ENCODE measurements at places on chromosomes 7 and 10.

- no peak for DNase-seq
Observed at GRCh38 chr10:128318366-128318765, 192.1 kb upstream of the MKI67 start.

GRCh38 chr10:87626422-87626892, 33.2 kb upstream of the PAPSS2 start:
- DNase-seq: no peak

DNA sequence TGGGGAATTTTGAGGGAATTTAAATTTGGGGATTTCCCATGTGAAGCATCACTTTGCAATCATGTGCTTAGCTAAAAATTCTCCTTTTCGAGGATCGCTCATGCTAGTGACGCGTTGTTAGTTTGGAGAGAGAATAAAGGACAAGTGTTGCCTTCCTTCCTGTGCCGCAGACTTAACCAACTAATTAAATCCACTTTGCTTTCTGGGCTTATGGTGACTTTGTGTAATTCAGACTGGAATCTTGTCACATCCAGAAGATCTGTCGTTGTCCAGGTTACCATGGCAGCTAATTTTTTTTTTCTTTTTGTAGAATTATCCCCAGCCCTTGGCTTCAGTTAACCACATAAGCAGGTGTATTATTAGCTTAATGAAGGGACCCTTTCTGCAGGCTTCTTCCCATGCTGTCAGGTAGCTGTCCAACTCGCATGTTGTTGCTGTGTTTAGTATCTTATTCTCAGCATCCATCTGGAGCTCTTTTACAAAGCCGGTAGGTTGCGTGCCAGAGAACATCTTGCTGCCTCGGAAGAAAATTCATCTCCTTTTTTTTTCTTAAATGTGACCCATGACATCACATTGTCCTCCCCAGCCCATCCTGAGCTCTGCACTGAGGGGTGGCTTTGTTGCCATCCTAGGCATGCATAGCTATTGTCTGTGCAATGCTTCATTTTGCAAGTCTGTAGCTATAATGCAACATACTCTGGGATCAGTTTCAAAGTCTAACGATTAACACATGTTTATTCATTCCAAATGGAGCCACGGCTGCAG, 47.2 kb upstream of the NRP1 start:
- DNase-seq: no peak

DNA sequence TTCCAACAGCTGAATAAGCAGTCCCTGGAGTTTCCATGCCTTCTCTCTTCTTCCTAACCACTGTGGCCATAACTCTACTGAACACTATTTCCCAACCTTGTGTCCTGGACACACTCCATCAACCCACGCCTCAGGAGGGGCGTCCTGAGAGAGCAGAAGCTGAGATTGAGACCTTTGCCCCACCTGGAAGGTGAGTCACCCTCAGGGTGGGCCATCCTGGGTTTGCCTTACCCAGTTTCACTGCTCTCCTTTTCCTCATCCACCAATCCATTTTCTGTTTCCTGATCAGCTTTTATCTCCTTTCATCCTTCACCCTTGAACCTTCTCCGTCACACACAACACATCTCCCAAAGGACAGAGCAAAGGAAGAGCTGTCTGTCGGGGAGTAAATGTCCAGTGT, 91.4 kb downstream of the TMEM130 start:
- no peak for DNase-seq

DNA sequence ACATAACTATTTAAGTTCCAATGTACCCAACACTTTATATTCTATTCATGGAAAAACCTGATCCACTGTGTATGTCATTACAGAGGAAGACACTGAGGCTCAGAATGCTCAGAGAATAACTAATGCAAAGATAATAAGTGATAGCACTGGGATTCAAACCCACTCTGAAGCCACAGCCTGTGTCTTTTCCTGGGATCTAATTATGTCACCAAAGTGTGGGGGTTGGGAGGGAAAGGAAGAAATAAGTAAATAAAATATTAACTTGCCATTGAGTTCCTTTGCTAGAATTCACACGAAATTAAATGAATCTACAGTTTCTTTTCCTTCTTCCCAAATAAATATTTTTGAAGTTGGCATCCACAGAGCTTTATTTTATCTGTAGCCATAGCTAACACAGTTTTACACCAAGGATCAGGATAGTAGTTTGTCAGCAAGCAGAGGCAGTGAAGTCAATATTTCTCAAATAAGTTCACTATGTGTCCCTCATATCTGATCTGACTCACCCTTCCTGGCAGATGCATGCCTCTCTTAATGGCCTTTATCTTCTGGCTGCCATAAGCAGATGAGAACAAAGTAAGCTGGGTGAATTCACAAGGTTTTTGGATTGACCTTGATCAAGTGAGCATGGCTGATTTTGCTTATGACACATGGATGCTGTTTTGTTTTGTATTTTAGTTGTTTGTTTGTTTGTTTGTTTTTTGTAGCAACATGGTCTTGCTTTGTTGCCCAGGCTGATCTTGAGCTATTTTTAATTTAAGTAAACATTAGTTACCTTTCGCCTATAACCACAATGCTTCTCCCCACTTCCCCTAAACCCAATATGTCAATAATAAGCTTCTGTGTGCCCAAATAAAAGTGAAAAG, 6.3 kb downstream of the RAPGEF5 start:
- no peak for DNase-seq

DNA sequence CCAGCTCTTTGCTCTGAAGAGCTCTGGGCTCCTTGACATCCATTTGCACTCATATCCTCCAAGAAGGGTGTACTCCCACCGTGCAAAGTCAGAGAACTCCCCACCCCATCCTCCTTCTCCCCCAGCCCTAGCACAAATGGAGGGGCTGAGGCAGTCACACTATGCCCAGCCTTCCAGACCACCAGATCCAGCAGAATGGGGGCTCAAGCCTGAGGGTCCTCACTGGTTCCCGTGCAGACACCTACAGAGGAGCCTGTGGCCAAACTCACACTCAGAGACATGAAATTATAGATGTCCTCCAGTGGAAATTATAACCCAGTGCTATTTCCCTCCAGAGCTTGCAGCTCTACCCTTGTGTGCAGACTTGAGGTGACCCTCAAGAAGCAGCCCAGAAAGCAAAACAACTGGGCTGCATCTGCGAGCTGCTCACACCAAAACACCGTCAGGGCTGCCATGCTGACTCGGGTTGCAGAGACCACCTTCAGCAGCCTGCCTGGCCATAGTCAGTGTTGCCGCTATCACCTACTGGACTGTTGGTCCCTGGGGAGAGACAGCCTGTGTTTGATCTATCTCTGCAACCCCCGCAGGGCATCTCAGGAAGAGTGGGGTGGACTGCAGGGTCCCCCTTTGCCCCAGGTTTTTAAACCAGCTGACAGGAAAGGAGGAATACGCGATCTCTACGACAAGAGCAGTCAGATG, 7.4 kb downstream of the ZNF488 start:
- DNase-seq: no peak

- no peak for DNase-seq
Observed at GRCh38 chr7:74483402-74484336, 30.0 kb downstream of the GTF2IRD1 start.

DNA sequence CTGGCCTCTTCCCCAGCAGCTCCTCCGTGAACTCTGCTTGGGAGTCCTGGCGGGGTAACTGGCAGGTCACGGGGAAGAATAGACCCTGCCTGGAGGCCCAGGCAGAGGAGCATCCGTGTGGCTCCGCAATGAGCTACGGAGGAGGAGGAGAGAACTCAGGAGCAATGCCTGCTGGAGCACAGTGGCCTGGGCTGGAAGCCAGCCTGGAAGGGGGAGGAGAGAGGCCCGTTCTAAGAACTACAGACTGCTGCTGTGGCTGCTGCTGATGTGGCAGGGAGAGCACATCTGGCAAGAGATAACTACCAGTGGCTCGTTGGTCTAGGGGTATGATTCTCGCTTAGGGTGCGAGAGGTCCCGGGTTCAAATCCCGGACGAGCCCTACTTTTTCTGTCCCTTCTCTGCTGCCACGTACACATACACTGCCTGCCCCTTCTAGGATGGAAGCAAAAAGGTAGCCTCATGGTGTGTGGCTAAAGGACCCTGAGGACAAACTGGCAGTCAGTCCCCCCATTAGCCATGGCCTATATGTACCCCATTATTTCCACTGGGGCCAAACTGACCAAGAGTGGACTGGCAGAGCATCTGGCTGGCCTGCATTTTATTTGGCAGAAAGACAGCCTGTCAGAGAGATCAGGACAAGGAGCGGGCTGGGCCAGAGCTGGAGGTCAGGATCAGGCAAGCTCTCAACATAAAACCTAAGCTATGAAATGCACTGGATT, 7.7 kb upstream of the OPN1SW start:
- no peak for DNase-seq

- DNase-seq: no peak
Observed at GRCh38 chr10:69973678-69974077, 79.0 kb upstream of the MACROH2A2 start.

DNA sequence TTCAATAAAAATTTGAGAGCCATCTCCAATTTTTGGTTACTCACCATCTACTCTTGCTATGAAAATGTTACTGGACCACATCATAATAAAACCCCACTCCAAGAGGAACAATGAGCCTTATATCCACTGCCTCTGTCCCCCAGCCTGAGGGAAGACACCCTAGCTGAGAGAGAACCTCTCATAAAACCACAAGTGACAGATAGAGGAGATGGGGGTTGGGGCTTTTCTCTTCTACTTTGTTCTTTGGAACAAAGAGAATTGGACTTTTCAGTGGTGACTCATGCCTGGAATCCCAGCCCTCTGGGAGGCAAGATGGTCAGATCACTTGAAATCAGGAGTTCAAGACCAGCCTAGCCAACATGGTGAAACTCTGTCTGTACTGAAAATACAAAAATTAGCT, 27.6 kb upstream of the TAS2R16 start:
- no peak for DNase-seq

DNA sequence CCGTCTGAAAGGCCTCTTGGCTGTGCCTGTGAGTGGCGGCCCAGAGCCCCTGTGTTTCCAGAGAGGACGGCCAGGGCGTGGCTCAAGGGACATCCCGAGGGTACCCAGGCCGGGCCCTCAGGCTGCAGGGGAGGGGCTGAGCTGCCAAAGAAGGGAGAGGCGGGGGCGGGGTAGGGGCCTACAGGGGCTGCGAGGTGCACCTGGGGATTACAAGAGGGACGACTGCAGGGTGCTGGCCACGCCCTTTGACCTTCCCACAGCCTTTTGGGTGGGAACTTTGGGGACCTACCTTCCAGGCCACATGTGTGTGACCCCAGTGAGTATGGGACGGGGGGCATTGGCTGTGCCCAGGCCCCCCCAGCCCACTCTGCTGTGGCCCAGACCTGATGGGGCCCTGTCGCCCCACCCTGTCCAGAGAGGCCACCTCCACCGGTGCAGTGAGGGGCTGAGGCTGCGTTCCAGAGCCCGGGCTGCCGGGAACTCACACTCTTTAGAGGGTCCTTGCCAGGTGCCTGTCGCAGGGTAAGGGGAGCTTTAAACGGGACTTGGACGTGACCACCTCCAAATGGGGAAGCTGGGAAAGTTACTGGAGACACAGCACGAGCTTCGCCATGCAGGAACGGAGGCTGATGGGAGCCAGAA, 19.0 kb upstream of the NKX6-2 start:
- DNase-seq: no peak

DNA sequence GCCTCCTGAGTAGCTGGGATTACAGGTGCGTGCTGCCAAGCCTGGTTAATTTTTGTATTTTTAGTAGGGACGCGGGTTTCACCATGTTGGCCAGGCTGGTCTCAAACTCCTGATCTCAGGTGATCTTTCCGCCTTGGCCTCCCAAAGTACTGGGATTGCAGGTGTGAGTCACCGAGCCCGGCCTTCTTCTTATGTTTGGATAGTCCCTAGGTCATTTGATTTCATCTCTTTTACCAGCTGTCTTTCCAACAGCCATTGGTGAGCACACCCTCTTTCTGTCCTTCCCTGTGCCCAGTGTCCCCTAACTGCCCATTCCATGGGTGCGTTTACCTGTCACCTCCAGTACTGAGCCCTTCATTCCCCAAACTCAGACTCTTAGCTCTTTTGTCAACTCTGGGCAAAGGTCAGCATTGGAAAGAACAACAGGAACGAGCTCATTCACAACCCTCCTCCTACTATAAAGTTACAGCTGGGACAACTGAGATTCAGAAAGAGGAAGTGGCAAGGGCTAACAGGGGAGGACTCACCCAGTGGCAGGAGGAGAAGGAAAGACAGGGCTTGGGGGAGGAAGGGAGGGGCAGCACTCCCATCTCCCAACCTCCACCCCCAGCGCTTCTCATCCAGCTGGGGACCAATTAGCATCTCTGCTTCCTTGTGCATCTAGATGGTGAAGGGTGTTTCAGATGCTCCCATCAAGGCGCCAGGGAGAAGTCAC, 5.6 kb downstream of the SSC4D start:
- no peak for DNase-seq

DNA sequence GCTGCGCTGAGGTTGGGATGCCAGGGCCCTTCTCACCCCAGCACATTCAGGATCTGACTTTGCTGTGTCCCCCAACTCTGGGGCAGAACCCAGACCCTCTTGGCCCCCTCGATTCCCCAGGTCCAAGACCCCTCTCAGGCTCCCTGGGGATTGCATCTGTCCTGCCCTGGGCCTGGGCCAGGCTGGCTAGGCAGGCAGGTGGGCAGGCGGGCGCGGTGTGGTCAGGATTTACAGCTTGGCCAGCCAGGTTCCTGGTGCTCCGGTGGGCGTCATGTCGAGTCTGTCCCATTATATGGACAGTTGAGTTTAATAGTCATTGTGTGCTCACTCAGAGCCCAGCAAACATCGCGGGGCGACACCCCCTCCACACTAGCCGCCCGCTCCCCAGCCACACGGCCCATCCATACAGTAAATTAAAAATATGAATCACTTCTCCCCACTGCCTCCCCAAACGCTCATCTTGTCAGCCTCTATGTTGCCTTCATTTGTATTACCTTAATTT, 23.5 kb downstream of the POLL start:
- DNase-seq: no peak

- no peak for DNase-seq
Observed at GRCh38 chr10:70496341-70497119, 18.0 kb downstream of the PALD1 start.

- DNase-seq: no peak
Observed at GRCh38 chr7:137755846-137756651, 90.7 kb downstream of the DGKI start.

DNA sequence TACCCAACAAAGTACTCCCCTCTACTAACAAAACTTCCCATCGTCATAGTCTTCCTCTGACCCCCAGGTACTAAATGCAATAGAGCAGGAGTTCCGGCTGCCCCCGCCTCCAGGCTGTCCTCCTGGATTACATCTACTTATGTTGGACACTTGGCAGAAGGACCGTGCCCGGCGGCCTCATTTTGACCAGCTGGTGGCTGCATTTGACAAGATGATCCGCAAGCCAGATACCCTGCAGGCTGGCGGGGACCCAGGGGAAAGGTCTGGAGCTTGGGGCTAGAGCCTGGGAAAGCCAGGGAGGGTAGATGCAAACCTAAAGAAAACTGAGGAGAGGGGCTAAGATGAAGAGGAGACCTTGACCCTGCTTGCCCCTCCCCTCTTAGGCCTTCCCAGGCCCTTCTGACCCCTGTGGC, 15.3 kb downstream of the EPHB6 start:
- no peak for DNase-seq

- no peak for DNase-seq
Observed at GRCh38 chr7:137935884-137936508, 65.9 kb downstream of the CREB3L2 start.

DNA sequence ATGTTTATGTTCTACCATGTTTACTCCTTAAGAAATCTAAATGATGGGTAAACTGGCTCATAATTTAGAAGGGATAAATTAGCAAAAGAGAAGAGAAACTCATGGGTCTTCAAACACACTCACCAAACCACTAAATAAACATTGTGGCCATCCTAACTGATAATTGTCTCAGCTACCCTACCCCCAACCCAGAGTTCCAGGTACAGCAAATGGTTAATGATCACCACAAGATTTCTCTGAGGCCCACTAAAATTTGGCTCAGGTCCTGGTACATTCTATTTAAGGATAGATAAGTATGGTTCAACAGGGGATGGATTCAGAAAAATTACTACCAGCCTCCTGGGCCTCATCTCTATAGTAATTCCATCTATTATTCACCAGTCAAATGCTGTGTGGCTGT, 21.4 kb downstream of the SLC25A13 start:
- no peak for DNase-seq
